NCI-H446 treated with DMSO at 0.1 percent for 48 hours (cell line): ENCODE measurements at places on chromosomes 4 and X.

DNA sequence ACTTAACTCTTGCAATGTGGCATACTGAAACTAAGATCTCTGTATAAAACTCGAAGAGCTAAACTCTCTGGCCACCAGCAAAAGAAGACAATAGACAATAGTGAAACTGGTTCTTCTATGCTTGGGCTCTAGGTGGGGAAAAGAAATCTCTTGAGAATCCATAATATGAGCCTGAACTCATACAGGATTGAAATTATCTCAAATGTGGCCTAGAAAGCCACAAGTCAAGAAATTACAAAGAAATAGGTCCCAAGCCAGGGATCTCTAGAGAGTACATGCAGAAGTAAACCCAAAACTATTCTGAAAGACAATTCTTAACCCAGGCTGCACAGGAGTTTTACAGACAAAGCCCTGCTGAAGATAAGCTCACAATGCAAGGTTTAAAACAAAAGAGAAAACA is 127.4 kb downstream of the ANAPC10 start:
- DNase-seq, result no peak

DNA sequence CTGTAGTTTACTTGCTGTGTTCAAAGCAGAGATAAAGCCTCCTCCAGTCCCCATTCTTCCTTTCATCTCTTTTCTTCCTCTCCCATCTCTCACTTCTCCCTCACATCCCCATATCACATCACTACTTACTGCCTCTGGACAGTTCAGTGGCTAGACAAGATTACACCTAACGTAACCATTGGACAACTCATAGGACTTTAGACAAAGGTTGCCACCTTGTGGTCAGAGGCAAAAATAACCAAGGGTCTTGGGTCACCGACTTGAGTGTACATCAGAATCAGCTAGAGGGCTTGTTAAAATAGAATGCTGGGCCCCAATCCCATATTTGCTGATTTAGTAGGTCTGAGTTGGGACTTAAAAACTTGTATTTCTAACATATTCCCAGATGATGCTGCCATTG is 109.3 kb upstream of the DGKK start:
- DNase-seq, result no peak

DNA sequence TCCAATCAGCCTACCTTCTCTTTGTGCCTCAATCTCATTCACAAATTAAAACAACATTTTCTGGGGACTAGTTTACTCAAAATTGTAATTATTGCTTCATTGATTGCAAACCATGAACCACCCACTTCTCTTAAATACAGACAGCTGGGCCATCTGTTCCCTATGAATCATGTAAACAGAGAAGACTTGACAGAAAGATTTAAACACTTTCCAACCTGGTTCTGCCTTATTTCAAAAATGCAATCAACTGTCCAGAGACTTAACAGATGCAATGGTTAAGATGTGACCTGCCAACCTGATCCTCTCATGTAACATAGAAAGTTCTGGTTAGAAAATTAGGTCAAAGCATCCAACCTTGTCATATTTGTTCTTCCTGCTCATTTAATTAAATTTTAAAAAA is 20.8 kb upstream of the SERTM2 start:
- peak; percentile 22 for DNase-seq

GRCh38 chr4:176123710-176124407 is 58.2 kb downstream of the WDR17 start:
- DNase-seq, result no peak

GRCh38 chr4:154643493-154643892 is 31.0 kb upstream of the FGG start:
- DNase-seq, result no peak

- no peak for DNase-seq
These were observed 132.1 kb upstream of the LDB2 start for GRCh38 chr4:17030543-17030942.

DNA sequence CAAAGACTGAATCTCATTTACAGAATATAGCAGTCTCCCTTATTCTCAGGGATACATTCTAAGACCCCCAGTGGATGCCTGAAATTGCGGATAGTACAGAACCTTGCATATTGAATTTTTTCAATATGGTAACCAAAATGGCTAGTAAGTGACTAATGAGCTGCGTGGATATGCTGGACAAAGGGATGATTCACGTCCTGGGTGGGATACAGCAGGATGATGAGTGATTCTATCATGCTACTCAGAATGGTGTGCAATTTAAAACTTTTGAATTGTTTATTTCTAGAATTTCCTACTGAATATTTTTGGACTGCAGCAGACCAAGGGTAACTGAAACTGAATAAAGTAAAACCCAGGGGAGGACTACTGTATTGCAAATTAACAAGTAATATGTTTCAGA is 66.7 kb downstream of the STAG2 start:
- DNase-seq, result no peak

DNA sequence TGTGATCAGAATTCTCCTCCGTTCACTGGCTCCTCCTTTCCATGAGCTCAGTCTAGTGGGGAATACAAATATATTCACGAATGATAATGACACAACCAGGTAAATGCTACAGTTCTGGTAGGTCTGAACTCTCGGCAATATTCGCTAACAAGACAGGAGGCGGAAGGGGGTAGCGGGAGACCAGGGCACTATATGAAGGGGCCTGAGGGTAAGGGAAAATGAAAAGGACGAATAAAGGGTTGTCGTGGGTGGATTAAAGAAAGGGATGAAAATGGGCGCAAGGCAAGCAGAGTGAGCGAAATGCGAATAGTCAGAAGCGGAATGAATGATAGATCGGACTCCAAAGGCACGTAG is 743 bp downstream of the NKAP start:
- no peak for DNase-seq

GRCh38 chr4:177728361-177729152 is 286.3 kb upstream of the AGA start:
- DNase-seq, result peak; percentile 54

- no peak for DNase-seq
These were observed 307.7 kb upstream of the DDX53 start for GRCh38 chrX:22691966-22692565.

DNA sequence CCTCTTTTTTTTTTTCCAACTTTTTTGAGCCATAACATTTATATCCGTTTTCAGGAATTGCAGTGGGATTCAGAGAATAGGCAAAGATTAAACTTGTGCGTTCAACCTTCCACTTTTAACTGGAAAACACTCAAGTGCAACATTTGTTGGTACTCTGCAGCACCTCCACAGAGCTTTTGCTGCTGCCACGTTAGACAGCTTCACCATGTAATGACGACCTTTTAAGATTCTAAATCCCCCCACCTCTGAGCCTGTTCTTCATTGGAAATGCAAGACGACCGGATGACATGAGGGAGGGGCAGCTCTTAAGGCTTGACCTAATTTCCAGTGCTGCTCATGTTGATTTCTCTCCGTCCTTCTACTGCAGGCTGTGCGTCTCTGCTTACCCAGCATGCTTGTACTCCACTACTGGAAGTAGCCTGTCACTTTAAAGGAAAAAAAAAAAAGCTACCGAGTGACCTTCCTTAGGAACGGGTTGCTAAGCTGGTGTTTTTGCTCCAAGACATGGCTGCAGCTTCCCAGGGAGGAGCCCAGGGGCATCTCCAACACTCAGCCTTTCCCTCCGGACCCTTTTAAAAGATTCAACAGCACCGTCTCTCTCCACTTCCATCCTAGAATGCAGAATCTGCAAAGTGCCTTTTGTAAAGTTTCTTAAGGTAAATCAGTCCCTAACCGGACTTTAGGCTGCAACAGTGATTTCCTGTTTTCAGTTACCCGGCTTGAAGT is at the start of gene CC2D2A:
CC2D2A (plus strand) TSS at position 481 of the 726 bp plus-strand sequence. CDS start 6,051 bp downstream, outside the sequence.
- no peak for DNase-seq

DNA sequence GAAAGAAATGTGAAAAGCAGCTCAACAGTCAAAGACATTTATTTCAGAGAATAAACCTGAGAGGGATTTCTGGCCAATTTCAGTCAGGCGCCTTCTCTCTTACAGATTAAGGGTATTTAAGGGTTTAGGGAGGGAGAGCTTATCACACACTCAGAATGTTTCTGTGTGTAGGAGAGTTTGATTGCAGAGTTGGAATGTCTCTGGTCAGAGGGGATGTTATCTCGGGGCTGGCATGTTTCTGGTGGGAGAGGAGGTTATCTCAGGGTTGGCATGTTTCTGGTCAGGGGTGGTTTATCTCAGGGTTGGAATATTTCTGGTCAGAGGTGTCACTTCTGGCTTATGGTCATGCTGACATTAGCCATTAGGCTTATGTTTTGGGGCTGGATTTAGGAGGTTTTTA is 1920.5 kb upstream of the PCDH7 start:
- DNase-seq, result no peak

GRCh38 chr4:3438847-3439180 is 3.0 kb upstream of the HGFAC start:
- DNase-seq, result no peak

DNA sequence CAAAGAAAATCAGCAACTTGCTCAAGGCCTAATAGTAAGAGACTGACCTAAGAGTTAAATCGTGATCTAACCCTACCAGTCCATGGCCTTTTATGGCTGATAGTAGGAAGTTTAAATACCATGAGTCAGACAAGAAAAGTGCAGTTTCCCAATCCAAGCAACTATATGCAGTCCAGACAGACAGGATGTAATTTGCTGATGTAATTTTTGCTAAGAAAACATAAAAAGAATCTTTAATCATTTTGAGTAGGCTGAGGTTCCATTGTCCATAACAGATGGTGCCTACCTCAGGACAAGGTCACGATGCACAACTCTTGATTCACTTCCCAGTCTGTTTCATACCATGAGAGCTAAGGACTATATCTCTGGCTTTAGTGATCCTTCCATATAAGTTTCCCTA is 317.5 kb upstream of the GRIA3 start:
- DNase-seq, result no peak

DNA sequence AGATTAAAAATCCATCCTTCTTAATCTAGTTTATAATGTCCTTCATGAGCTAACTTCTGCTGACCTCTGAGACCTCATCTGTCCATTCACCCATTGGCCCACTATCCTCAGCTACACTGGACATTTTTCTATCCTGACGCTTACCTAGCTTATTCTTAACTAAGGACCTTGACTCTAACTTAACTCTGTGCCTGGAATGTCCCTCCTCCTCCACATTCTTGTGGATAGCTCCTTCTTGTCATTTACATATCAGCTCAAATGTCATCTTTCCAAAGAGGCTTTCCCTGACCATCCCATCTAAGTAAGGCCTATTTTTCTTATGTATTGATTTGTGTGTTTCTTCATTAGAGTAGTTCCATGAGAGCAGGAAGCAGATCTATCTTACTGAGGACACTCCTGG is 54.7 kb downstream of the ATXN3L start:
- no peak for DNase-seq

DNA sequence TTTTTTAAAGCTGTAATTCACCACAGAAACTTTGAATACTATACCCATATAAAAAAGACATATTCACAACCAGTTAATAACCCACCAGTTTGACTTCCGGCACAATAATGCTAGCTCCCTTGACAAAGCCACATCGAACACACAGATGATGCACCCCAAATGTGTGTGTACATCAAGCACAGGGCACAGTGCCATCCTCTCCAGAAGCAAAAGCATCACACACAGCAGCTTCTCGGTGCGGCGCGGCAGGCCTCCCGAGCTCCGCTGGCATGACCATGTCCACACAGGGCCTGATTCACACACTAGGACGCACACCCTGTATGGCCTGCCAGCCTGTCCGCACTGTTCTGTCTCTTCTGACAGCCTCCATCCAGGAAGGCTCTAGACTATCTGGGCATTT is 88.0 kb downstream of the LEF1 start:
- no peak for DNase-seq

DNA sequence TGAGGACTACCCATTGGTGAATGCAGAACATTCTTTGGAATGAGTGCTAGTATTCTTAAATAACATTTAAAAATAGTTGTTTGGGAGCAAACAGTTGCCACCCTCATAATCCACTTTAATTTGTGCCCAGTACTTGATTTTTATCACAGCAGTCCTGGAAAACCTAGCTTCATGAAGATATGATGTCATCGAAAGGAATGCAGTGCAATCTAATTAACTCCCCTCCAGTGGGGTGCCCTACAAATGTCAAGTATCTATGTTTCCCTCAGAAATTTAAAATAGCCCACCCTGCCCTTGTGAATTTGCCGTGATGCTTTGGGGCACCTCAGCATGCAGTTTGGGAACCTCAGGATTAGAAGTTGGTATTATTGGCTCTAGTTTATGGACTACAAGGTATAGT is 5.4 kb downstream of the RAB9A start:
- DNase-seq, result no peak

GRCh38 chrX:130529531-130529930 is 127.7 kb downstream of the RBMX2 start:
- DNase-seq, result no peak
